ENCODE measurements at places on chromosomes 11 and 22.

GRCh38 chr22:19576460-19577421 is 52.5 kb upstream of the CLDN5 start:
- ATAC-seq: peak; percentile 85

- no peak for ATAC-seq
Measured at GRCh38 chr11:36748836-36749235, 150.8 kb upstream of the RAG2 start.

DNA sequence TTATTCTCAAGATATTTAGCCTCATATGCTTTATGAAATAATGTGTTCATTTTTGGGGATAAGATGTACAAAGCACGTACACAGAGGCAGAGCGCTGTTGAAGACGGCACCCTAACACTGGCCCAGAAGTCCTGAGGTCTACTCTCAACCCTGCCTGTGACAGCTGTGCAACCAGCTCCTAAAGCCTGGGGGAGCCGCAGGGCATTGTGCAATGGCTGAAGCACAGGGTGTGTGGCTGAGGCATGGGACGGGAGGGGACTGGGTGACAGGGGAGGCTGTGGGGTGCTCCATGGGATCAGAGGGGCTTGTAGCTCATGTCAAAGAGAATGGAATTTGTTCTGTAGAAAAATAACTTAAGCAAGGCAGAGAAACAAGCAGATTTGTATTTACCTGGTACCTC is 27.7 kb downstream of the FAM227A start:
- ATAC-seq: no peak

DNA sequence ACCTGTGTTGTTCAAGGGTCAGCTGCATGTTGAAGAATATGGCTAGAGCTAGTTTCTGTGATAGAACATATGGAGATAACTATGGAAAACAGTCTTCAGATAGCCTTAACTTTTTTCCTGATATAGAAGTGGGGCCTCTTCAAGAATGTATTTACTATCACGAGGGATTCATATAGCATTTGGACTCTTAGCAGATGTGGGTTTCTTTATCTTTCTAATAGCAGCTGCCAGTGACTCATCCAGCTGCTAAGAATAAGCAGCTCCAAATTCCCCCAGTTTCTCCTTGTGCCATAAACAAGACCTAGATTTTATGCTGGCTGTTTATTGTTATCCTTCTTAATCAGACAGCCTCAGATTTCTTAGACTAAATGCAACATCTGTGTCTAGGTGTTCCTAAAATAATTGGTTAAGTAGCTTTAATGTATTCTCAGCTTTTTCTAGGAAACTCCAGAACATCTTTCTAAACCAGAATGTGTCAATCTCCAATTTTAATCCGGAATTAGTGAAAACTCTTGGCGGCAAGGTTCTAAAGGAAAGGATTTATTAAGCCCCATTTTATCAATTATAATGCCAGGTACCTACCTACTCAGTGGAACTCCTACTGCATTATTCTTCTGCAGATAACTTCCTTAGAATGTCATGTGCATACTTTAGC is 119.8 kb downstream of the CSTPP1 start:
- ATAC-seq: no peak

GRCh38 chr11:73797457-73797856 is 9.8 kb downstream of the MRPL48 start:
- no peak for ATAC-seq

DNA sequence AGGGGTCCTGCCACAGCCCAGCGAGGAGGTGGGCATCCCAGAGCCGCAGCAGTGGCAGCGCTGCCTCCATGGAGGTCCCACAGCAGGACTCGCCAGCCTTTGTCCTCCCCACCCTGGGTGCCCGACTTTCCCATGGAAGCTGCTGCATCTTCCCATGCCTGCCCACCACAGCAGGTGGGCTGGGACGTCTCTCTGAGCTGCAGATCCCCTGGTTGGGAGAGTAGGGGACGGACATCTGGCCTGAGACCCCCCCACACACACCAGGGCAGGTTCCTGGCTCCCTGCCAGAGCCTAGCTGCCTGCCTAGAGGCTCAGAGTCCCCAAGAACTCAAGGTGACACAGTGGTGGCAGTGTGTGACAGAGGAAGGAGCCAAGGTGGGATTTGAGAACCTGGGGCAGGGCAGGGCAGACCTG is 21.5 kb upstream of the PRR5 start:
- no peak for ATAC-seq

GRCh38 chr11:69914286-69915150 is 95.3 kb upstream of the FGF3 start:
- ATAC-seq: no peak

DNA sequence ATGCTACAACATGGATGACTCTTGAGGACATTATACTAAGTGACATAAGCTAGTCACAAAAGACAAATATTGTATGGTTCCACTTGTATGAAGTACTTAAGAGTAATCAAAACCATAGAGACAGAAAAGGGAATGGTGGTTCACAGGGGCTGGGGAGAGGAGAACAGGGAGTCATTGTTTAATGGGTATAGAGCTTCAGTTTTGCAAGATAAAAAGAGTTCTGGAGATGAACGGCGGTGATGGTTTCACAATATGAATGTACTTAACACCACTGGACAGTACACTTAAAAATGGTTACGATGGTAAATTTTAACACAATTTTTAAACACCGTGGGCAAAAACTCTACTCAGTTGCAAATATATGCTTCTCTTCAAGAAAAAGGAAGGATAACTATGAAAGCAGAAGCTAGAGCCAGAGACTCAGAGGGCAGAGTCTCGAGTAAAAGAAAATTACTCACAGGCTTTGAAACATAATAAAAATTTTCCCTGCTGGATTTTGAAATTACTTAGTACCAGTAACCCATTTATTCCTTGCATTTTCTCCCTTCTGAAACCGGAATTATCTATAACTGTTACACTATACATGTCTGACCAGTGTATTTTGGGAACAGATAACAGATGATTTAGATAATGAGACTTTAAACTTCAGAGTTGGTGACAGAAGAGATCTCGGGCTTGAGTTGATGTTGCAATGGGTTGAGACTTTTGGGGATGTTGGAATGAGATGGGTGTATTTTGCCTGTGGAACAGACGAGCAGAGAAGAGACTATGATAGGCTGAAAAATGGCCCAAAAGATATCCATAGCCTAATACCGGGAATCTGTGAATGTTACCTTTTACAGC is 15.0 kb downstream of the MRTFA start:
- ATAC-seq: no peak

DNA sequence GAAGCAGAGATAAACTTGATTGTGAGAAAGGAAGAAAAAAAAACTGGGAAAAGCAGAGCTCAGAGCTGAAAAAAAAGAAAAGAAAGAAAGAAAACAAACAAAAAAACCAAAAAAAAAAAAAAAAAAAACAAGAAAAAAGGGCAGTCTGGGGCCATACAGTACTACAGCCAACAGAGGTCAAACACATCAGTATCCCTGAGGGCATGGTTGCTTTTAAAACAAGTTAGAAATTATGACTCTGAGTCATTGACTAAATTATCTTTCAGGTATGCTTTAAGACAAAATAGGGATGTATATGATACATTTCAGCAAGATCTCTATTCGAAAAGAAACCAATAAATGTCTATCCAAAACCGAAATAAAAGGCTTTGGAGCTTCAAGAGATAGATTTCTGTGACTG is 37.1 kb upstream of the TLCD5 start:
- ATAC-seq: no peak

GRCh38 chr11:118679483-118679882 is at the start of gene TREH:
Gene TREH (minus strand): TSS chr11:118679650. CDS start chr11:118679627, 23 bp downstream.
- ATAC-seq: no peak

DNA sequence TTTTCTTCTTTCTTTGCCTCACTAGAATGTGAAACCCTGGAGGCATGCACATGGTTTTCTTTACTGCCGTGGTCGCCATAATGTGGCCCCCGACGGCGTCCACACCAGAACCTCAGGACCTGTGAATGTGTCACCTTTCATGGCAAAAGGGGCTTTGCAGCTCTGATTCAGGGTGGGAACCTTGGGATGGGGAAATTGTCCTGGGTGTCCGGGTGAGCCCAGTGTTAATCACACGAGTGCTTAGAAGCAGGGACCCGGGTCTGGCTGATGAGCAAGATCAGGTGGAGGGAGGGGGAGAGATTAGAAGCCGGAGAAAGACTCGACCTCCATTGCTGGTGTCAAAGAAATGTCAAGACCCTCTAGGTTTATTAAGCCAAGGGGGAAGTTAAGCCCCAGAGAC is 74.7 kb upstream of the SHISAL1 start:
- ATAC-seq: no peak

DNA sequence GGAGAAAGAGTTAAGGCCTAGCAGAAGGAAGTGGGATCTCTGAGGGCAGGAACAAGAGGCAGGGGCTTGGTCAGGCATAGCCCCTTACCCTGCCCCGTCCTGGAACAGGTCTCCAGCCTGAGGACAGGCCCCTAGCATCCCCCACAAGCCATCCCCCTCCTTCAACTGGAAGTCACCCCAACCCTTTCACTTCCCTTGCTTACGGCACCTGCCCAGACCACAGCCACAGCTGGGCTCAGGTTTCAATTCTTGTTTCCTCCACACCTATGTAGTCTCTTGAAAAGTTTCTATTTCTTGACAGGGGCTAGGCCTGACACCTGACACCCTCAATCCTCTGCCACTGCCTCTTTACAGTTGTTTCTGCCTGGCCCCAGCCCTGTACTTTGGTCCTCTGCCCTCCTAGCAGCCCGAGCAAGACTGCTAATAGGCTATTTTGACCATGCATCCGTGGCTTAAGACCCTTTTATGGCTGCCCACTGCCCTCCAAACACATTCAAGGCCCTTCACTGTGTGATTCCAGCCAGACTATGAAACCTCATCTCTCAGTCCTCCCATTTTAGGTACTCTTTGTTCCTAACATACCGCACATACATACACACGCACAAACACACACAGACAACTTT is 10.9 kb upstream of the FCHSD2 start:
- ATAC-seq: no peak

GRCh38 chr11:13174090-13174489 is 103.5 kb upstream of the BMAL1 start:
- no peak for ATAC-seq

- peak; percentile 57 for ATAC-seq
Measured at GRCh38 chr22:43998679-43999264, 25.3 kb upstream of the PARVB start.

DNA sequence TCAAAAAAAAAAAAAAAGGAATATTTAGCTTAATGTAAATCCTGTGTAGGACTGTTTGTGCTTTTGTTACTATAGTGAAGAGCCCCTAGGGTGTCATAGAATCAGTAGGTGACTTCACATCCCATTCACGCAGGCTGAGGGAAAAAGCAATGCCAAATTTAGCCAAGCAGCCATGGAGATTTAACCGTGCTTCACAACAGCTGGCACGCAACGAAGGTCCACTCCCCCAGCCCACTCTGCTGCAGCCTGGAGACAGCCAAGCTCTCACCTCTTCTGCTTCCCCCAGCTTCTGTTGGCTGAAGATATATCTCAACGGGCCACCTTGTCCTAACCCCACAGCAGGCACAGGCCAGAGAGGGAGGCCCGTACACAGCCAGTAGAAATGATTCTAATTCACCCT is 78.8 kb upstream of the BID start:
- ATAC-seq: peak; percentile 77

- no peak for ATAC-seq
Measured at GRCh38 chr22:48574776-48575617, 1252.7 kb downstream of the BRD1 start.

- no peak for ATAC-seq
Measured at GRCh38 chr11:123393312-123393927, 36.6 kb upstream of the GRAMD1B start.

GRCh38 chr11:20599221-20600019 is at the start of gene SLC6A5:
Gene SLC6A5 (plus strand): TSS chr11:20599608. CDS start chr11:20599673, 65 bp downstream.
- no peak for ATAC-seq

DNA sequence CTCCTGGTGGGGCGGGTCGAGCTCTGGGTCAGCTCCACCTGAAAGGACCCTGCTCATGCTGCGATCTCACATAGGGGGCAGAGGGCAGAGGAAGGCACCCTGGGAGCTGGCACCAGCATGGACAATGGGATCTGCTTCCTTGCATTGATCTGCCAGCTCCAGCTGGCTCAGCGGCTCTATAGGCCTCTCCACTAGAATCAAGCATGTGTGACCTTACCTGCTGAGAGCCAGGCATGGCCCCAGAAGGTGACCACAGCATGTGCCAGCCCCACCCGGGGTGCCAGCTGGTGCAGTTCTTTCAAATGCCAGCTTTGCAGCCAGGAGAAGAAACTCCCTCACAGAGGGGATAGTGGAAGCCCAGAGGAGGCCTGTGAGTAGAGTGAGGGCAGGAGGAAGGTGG is 22.0 kb upstream of the KLHL35 start:
- no peak for ATAC-seq

DNA sequence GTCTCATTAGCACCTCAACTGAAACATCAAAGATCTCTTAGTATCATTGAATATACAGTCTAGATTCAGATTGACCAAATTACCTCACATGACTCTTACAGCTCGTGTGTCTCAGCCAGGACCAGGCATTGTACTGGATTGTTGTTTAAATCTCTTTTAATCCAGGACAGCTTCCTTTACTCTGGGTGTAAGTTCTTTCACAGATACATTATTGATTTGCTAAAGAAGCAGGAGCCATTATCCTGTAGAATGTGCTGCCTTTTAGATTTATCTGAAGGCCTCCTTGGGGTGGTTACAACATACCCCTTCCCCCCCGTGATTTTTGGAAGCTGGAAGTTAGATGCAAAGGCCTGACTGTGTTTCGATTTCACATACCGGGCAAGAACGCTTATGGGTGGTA is 4.2 kb downstream of the MCM5 start:
- ATAC-seq: no peak

DNA sequence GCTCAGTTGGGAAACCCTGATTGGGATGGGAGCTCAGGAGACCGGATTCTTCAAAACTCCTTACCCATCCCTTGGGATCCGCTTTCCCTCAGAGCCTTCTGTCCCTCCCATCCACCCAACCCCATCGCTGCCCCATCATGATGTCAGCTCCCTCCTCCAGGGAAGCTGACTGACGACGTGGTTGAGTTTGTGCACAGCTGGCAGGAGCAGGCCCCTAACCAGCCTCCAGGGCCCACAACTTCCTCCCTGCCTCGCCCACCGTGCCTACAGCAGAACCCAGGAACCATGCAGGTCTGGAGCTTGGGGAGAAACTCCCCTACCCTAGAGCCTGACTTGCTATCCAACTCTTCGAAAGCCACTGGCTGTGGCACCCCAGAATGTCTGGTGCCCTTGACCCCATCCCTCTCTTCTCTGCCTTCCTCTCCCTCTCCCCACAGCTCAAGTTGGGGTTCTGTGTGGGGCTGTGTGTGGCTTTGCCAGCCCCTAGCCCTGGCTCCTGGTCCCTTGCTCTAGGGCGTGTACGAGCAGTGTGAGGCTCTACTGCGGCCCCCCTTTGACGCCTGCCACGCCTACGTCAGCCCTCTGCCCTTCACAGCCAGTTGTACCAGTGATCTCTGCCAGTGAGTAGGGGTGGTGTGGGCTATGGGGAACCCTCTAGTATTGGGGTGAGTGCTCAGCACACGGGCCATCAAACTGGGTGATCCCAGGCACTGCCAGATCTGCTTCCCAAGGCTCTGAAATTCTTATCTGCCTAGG is 11.1 kb downstream of the OTOG start:
- no peak for ATAC-seq

DNA sequence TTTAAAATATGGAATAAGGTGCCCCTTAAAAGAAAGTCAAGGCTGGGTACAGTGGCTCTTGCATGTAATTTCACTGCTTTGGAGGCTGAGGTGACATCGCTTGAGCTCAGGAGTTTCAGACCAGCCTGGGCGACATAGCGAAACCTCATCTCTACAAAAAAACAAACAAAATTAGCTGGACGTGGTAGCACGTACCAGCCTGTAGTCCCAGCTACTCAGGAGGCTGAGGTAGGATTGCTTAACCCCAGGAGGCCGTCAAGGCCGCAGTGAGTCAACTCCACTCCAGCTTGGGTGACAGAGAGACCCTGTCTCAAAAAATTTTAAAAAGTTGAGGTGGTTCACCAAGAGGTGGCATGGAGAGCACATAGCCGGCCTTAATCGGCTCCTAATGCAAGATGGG is 17.7 kb upstream of the ADORA2A start:
- ATAC-seq: no peak

- no peak for ATAC-seq
Measured at GRCh38 chr11:12198251-12199222, 88.1 kb downstream of the MICAL2 start.

Data from motor neuron (in vitro differentiated cells).